ENCODE measurements at places on chromosomes 12 and 14.

GRCh38 chr12:71456316-71456715 lies 16.7 kb downstream of the LGR5 start:
- no peak for DNase-seq

- DNase-seq, result no peak
Measured at GRCh38 chr14:42965512-42965911, 1358.8 kb downstream of the LRFN5 start.

- no peak for DNase-seq
Measured at GRCh38 chr14:101713621-101714349, 47.7 kb upstream of the PPP2R5C start.

GRCh38 chr14:103442288-103442687 lies 57.1 kb downstream of the MARK3 start:
- no peak for DNase-seq

DNA sequence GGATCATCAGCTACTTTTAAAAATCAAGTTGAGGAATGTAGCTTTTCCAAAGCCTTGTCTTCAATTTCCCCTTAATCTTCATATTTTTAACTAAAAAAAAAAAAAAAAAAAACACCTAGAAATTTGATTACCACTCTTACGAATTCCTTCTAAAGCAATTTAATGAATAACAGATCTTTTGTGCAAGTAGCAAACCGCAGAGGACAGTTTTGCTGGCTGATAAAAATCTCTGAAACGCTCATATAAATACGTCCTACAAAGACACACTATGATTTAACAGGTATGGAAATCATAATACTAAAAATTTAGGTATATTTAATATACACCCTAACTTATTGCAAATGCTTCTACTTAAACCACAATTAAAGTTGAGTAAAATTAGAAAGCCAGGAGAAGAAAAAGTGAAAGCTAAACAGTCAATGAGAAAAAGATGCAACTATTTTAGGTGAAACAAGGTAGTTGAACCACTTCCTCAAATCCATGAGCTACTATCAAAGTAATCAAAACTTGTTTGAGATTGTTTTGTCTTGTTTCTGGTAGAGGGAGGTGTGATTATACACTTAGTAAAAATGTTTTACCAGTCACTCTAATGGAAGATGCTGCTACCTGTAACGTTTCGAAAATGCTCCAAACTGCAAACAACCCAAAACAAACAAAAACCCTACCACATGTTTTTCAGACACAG lies 2.2 kb downstream of the PAWR start:
- no peak for DNase-seq

Data from iPS DF 6.9 (cell line).